ENCODE measurements at places on chromosomes 2 and 18.

- DNase-seq, result no peak
These were observed 8.4 kb upstream of the RNF125 start for GRCh38 chr18:32010124-32010721.

- DNase-seq, result no peak
These were observed 26.2 kb downstream of the HRH4 start for GRCh38 chr18:24486684-24487083.

DNA sequence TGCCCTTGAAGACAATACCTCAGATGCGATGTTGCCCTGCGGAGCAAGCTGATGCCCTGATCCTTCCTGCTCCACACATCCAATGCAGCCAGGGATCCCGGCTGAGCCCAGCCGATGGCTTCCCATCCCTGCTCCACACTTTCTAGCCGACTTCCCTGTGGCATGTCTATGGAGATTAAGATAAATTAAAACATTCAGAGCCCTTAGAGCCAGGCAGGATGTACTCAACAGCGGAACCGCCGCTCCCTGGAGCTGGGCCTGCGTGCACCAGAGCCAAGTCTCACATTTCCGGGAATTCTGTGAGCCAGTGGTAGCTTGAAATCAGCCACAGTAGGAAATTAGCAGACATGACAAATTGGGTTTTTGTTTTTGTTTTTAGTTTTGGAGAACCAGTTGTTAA lies 620.6 kb downstream of the GALR1 start:
- no peak for DNase-seq

DNA sequence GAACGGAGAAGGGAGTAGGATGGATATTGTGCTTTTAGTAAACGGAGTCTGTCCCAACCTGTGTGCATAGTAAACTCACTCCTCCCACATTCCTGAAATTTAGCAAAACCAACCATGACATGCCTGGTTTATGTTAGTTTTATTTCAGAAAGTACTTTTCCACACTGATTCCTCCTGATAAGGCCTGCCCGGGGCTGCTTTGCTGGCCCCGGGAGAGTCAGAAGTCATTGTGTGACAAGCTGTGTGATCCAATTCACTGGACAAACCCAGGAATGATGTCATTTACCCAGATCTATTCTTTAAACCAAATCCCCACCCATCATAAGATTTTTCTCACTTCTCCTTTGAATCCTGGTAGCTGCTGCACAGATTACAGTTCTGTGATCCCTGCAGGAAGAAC lies 109.0 kb downstream of the SETBP1 start:
- DNase-seq, result no peak

GRCh38 chr2:132282911-132283310 lies 121.2 kb upstream of the ANKRD30BL start:
- DNase-seq, result no peak

DNA sequence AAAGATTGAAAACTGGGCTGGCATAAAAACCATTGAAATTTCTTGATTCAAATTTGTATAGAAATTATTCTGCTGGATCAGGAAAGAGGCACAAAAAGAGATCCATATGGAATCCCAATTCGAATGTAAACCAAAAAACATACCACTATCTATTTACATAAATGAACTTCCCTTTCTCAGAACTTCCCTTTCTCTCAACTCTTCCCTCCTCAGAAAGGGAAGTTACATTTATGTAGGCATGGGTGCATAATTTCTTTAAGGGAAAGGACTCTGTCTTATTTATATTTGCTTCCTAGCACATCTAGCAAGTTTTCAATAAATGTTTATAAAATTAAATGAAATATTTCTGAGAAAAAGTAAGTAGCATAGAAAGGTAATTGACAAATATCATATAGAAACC lies 398.1 kb upstream of the ATP5MC3 start:
- no peak for DNase-seq

GRCh38 chr2:150532879-150533278 lies 45.4 kb upstream of the RND3 start:
- DNase-seq, result no peak

GRCh38 chr2:182101263-182101662 lies 115.6 kb downstream of the PPP1R1C start:
- DNase-seq, result no peak

DNA sequence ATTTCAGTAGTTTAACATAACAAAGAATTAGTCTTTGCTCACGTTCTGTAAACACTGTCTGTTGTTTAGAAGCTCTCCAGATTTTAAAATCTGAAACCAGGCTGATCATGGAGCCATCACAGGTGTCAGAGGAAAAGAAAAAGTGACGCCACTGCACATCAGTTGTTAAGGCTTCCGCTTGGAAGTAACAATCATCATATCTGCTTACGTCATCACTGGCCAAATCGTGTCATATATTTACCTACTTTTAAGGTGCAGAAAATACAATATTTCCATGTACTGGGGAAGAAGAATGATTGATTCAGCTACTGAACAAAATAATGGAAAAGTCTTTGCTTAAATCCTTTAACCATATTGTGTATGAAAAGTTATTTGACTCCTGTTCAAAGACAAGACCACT lies 382.6 kb upstream of the MC4R start:
- DNase-seq, result no peak

DNA sequence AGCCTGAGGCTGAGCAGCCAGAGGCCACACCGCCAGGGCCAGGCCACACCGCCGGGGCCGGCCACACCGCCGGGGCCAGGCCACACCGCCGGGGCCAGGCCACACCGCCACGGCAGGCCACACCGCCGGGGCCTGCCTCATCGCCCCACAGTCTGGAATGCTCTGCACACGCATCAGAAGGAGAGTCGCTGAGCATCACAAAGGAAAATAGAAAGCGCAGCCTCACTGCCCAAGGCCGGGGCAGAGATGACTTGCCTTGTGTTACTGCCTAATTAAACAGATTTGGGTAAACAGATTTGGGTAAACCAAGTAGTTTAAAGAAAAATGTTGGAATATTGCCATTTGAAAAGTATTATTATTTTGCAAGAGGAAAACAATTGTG lies 10.4 kb upstream of the NFATC1 start:
- DNase-seq, result no peak

GRCh38 chr2:24871852-24872333 lies 48.1 kb downstream of the ADCY3 start:
- no peak for DNase-seq

GRCh38 chr18:79697976-79698375 lies 18.4 kb downstream of the CTDP1 start:
- DNase-seq, result no peak

DNA sequence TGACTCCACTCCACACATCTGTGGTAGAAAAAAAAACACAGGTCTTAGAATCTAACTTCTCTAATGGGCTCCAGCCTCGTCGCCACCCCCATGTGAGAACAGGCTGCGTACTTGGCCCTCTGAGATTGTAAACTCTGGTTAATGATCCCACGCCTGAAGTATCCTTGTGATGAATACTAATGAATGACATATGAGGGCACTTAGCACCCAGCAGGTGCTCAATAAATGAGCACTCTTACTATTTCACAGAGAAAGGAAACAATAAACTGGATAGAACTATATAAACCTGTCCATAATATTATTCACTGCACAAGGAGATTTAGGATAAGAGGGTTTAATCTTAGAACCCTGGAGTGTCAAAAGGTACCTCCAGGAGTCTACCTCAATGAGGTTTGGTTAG lies 310.1 kb upstream of the HNRNPA3 start:
- DNase-seq, result no peak

DNA sequence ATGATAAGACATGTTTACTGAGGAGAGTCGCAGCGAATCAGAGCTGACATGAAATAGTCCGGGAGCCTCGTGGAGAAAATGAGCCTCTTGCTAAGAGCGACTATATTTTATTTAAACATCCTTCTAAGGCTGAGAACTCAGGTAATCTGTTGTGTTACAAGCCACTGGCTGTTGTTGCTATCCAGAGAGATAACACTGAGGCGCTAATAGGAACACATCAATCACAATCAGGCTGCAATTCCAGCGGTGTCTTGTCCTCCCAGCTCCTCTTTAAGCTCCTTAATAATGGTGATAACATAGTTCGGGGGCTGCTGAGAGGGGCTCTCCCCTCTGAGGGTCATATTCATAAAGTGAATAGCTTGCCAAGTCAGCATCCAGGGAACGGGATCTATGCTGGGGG lies 95.1 kb downstream of the INSIG2 start:
- no peak for DNase-seq

- no peak for DNase-seq
These were observed 76.8 kb downstream of the LYPD1 start for GRCh38 chr2:132593171-132593570.
